ENCODE measurements at places on chromosomes 2 and 18. TPM values are rescaled to one million over a fixed set of nuclear protein-coding genes. Genes with fewer than 3 reads are reported as not detected.

The RBMS1 gene
- polyA plus RNA-seq, result 141 TPM

DNA sequence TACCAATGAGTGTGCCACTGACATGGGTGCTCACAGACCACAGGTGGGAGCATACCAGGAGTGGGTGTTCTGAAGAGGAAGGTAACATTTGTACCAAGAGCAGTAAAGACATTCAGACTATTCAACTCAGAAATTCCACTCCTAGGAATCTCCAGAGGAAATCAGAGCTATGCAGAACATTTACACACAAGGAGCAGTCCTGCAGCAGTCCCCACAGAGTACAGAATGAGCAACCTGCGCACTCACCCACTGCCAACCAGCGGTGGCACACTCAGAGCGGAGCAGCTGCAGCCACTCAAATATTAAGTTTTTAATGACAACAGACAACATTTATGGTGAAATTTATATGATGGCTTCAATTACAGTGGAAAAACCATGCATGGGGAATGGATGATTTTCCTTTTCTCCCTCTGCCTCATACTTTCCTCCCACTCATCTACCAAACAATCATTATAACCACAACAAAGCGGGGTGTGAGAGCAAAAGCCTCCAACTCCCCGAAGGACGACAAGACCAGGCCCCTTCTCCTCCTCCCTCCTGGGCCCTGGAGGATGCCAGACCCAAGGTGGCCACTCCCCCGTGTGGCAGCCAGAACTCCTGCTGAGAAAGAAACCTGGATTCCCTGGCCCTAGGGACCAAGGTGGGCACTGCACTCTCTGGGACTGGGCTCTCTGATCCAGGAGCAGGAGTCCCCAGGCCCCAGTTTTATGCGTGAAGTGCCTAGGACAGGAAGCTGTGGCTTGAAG is 5.4 kb downstream of the HS6ST1 start:
- no peak for DNase-seq

GRCh38 chr2:54839461-54840255 is 116.2 kb downstream of the EML6 start:
- DNase-seq, result peak; percentile 31

DNA sequence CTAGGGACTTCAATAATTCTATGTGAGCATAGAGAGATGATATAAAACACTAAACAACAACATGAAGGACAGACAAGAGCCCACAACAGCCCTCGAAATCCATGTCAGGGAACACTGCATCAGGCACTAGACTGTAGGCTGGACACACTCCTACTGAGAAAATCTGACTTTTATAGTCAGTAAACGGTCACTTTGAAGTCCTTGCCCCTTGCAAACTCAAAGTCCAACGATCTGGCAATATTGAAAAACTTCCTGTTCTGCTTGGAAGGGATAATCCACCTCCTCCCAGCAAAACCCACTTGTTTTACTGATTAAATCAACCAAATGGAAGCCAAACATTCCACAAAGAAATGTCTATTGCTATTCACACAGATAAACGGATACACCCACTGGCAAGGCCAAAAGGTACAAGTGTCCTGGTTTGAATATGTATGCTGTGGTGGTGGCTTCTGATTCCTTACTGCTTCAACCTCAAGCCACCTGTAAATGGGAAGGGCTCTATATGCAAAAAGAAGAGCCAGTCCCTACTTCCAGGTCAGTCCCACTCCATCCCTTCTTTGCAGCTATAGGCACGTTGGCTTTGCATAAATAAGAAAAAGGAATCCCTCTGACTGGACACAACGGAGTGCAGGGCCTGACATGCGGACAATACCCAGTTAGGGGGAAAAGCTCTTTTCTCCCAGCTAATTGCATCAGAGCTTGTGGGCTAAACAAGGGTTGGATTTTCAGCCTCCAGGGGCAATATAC is 56.6 kb downstream of the STK39 start:
- DNase-seq, result no peak

The STK17B gene
- polyA plus RNA-seq, result 7.8 TPM

The CD207 gene
- not detected for polyA plus RNA-seq

The CRYBA2 gene
- polyA plus RNA-seq, result not detected

- no peak for DNase-seq
Observed at GRCh38 chr2:48347712-48348111, 182.2 kb upstream of the STON1 start.
